ENCODE measurements at places on chromosomes 3 and 15. TPM values are rescaled to one million over a fixed set of nuclear protein-coding genes. Genes with fewer than 3 reads are reported as not detected.

Gene GOLGA8R
- total RNA-seq: 1.7 TPM

DNA sequence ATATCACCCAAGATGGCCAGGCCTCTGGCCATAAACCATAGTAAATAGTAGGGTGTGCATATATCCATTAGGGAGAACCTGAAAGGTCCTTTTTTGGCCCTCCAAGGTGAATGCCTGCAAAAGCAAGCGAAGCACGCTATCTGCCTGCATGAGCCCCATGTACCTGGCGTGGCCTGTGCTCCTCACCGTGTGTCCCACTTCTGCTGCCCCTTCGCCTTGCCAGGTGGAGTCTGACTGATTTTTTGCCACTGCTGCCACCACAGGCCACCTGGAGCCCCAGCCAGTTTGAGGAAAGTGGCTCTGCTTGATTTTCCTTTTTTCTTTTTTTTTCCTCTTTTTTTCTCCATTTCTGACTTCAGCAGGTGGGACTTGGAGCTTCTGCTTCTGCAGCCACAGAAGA, 139.7 kb downstream of the SNRPN start:
- no peak overlapping the region for H3K4me3 ChIP-seq
- H3K4me1 ChIP-seq: no peaks in the 10 kb centered on the region
- peaks cover 6% of the 10 kb centered on the region for H3K36me3 ChIP-seq
- DNase-seq: no peak

- H3K27ac ChIP-seq: no peak overlapping the region
- H3K4me1 ChIP-seq: no peaks in the 10 kb centered on the region
- H3K4me3 ChIP-seq: no peak overlapping the region
- H3K36me3 ChIP-seq: no peaks in the 10 kb centered on the region
- DNase-seq: no peak
Measured at GRCh38 chr3:194573680-194574437, 59.4 kb downstream of the TMEM44 start.

GRCh38 chr15:67575039-67575502, 32.6 kb downstream of the MAP2K5 start:
- H3K4me3 ChIP-seq: no peak overlapping the region
- no peak for DNase-seq
- H3K27ac ChIP-seq: no peak overlapping the region
- no peaks in the 10 kb centered on the region for H3K27me3 ChIP-seq

DNA sequence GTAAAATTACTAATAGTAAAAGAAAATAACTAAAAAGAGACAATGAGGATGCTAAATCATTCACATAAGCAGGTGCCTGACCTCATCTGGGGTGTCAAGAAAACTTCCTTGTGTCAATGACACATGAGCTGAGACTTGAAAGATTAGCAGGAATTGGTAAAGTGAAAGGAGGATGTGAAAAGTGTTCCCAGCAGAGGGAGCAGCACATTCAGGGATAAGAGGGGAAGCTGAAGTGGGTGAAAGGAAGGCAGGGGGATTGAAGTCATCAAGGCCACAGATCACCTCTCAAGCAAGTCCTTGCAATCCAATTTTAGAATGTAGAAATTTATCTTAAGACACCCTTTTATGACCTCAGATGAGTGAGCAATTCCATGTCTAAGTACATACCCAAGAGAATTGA, 60.2 kb upstream of the ACP3 start:
- no peak overlapping the region for H3K27ac ChIP-seq
- no peaks in the 10 kb centered on the region for H3K36me3 ChIP-seq
- no peaks in the 10 kb centered on the region for H3K4me1 ChIP-seq
- H3K4me3 ChIP-seq: no peak overlapping the region
- no peak for DNase-seq
- no peaks in the 10 kb centered on the region for H3K27me3 ChIP-seq

All from right lobe of liver (tissue), 6 donors.